Ecto neural progenitor cell (in vitro differentiated cells): ENCODE measurements at places on chromosomes 5 and 9.

GRCh38 chr9:87516926-87517290 is 19.2 kb downstream of the DAPK1 start:
- DNase-seq, result peak; percentile 29

DNA sequence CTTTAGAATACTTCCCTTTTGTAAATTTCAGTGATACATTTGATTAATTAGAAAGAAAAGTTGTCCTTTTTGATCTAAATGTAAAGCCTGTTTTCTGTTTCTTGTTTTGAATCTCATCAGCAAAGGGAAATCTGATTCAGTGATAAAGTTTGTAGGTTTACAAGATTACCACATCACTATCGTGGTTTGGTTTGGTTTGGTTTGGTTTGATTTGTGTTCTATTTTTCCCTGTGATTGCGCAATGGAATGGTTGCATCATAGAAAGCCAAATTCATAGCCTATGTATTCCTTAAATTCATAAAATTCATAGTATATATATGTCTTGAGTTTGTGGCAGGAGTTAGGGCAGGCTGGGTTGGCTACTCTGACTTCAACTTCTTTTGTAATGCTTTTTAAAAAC is 15.2 kb downstream of the SRFBP1 start:
- no peak for DNase-seq

DNA sequence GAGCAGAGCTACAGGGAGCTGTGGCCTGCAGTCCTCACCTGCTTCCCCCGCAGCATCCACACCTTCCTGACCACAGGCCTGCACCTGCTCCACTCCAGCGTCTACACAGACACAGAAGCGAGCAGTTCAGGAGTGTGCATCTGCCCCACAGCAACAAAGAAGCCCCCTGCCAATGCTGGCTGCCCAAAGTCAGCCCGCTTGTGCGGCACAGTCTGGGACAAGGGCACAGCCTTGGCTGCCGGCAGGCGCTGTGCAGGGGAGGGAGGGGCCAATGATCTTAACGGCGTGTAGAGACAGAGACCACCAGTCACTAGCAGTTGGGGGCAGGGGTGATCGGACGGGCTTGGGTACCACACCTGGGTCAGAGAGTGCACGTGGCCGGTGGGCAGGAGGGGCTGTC is 6.6 kb downstream of the BRD9 start:
- no peak for DNase-seq

- DNase-seq, result no peak
Observed at GRCh38 chr9:121252104-121252851, 15.7 kb upstream of the GSN start.

DNA sequence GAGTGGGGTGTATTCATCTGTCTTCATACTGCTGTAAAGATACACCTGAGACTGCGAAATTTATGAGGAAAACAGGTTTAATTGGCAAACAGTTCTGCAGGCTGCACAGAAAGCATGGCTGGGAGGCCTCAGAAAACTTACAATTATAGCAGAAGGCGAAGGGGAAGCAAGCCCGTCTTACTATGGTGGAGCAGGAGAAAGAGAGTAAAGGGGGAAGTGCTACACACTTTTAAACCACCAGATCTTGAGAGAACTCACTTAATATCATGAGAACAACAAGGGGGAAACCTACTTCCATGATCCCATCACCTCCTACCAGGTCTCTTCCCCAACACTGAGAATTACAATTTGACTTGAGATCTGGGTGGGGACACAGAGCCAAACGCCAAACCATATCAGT is 12.5 kb upstream of the NREP start:
- DNase-seq, result no peak

DNA sequence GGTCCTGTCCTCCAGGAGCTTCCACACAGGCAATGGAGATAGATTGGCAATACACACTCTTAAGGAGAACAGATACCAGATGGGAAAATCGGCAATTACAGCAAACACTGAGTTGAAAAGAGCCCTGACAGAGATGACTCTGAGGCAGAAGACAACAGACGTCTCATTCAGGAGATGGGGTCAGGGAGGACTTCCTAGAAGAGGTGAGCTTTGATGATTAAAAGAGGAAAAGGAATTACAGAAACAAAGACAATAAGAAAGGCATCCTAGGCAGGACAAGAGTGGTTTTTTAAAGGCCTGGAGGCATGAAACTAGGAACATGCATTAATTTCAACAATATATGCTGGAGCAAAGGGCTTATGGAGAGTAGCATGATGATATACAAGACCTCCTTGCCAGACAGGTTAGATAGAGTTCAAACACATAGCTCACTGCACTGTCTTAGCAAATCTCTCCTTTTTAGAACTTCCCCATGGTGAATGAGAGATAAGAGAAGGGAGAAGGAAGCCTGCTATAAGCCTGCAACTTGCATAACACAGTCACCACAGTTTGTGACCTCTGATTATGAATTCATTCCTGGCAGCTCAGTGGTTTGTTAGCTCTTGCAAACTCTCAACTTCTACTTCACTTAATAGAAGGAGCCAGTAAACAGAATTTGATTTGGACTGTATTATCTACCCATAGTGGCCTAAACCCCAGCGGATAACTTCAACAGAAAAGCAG is 48.5 kb downstream of the SIL1 start:
- DNase-seq, result no peak

- DNase-seq, result peak; percentile 44
Observed at GRCh38 chr5:125408448-125409233, 662.2 kb upstream of the ZNF608 start.

DNA sequence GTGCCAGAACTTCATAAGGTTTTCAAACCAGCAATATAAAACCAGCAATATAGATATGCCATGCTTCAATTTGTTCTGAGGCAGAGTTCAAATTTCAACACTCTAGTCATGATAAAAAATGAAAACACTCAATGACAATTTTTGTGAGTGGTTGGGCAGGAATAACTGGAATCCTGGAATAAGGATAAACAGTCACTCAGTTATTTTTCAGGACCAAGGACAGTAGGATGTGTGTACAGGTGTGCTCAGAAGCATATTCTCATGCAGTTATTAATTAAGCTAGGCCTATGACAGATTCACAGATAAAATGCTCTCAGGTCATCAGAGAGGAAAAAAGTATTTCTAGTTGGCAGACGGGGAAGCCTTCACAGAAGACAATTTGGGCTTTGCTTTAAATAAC is 117.3 kb upstream of the PPP2R2B start:
- DNase-seq, result no peak

DNA sequence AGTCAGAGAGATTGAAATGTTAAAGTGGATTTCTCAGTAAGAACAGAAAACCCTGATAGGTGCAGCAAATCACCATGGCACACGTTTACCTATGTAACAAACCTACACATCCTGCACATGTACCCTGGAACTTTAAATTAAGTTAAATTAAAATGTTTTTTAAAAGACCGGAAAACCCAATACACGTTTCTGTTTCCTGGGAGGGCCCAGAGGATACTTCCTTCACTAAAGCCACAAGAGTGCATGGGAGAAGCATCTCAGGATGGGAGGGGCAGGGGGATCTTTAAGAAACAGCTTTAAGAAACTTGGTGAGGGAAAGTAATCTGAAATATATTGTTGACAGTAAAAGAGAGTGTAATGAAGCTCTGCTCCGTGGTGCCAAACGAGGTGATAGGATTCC is 164.7 kb upstream of the PTGER4 start:
- no peak for DNase-seq

DNA sequence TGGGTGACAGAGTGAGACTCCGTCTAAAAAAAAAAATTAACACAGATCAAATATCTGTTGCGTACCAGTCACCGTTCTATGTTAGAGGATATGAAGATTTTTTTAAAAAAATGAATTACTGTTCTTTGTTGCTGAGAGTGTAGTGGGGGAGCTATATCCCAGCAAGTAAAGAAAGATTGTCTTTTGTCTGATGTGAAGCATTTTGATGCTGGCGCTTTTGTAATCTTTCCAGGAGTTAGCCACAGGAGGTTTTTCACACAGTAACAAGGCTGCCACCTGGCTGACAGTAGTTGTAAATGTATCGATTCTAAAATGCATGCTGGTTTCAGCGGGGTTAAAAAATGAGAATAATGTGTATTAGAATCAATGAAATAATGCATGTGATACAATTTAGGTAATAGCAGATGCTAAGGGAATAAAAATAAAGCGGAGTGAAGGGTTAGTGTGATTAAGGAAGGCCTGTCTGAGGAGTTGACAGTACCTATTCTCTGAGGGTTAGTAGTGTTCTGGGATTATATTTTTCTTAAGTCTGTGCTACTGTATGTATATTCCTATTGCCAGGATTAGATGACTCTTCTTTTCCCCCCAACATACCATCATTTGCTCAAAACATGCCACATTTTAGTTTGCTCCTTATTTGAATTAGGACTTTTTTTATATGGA is 3.4 kb downstream of the LMNB1 start:
- no peak for DNase-seq

DNA sequence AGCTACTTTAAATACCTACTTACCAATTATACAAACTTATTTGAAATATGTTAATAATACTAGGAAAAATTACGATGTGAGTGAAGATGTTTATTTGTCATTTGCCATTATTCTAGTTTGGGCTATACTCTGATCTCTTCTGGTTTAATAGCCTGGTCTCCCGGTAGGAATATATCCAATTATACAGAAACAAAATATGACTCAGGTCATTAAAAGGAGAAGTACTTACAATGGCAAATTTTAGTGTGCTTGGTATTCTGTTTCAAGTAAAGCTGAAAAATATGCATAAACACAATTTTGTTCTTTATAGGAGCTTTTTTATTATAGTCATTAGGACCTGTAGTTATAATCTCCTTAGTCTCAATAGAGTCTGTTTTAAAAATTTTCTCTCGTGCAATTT is 176.8 kb downstream of the SLCO4C1 start:
- no peak for DNase-seq

DNA sequence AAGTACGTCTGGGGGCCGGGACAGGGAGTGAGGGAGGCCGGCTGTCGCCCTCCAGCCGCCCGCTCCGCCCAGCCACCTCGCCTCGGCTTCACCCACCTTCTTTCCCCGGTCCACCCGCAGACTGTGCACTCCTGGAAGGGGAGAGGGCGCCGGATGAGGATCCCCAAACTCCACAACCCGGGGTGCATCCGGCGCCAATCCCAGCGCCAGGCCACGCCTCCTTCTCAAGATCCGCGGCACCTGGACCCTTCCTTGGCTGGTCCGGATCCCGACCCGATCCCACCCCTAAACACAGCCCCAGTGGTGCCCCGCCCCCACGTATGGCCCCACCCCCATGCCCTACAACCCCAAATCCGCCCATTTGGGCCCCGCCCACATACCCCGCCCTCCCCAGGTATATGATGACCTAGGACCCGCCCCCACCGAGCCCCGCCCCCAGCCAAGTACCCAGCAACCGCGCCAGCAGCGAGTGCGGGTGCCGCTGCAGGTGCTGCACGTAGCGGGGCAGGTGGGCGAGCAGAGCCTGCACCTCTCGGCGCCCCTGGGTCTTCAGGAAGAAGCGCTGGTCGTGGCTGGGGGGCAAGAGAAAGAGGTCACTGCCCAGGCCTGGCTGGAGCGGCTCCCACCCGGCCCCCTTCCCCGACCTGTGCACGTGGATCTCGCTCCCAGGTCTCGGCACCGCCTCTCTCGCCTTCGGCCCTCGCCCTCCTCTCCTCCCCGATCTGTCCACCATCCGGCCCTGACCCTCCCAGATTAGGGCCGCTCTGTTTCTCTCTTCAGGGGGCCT is 3.2 kb downstream of the PIP5KL1 start:
- peak; percentile 70 for DNase-seq

GRCh38 chr5:149730620-149731331 is 666 bp downstream of the PPARGC1B start:
- DNase-seq, result peak; percentile 78

GRCh38 chr5:9858043-9858442 is 227.9 kb upstream of the TAS2R1 start:
- no peak for DNase-seq

DNA sequence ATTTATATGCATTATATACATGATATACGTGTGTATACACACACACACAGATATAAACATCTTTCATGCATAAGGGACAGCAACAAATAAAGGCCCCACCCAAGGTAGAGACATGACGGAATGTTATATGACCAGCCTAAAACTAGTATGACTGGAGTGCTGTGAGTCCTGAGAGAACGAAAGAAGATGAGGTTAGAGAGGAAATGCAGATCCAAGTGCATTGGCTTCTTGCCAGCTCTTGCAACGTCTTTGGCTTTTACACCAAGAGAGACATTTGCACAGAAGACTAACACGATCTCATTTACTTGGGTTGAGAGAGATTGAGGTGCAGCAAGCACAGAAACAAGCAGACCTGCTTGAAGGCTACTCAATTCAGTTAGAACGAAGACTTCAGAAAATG is 23.0 kb downstream of the CDH10 start:
- DNase-seq, result no peak

- no peak for DNase-seq
Observed at GRCh38 chr5:15650266-15650665, 150.3 kb downstream of the FBXL7 start.

- DNase-seq, result no peak
Observed at GRCh38 chr5:60698336-60698735, 1.6 kb downstream of the DEPDC1B start.

GRCh38 chr9:79685577-79685976 is 113.8 kb downstream of the TLE4 start:
- DNase-seq, result no peak

GRCh38 chr5:180068519-180069090 is 3.0 kb downstream of the RNF130 start:
- no peak for DNase-seq

GRCh38 chr5:68459093-68459809 is 243.7 kb downstream of the PIK3R1 start:
- DNase-seq, result no peak

GRCh38 chr9:117487555-117488175 is 72.8 kb upstream of the ASTN2 start:
- peak; percentile 94 for DNase-seq

DNA sequence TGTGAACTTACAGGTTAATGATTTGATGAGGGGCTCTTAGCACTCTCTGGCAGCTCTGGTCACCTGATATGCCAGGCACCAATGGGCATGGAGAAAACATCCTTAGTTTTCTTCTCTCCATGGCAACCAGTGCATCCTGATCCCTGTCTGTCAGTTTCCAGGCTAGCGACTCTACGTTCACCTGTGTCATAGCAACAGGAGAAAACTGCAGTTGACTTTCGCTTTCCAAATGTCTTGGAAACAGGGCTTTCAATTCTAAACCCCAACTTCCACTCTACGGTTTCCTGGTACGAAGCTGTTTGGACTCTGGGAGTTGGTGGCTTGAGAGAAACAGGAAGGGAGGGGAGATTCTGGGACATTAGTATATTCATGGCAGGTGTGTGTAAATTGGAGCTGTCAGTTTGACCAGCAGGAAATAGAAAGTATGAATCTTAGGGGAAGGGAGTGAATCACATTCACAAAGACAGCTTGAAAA is 74.4 kb downstream of the SLC28A3 start:
- no peak for DNase-seq

DNA sequence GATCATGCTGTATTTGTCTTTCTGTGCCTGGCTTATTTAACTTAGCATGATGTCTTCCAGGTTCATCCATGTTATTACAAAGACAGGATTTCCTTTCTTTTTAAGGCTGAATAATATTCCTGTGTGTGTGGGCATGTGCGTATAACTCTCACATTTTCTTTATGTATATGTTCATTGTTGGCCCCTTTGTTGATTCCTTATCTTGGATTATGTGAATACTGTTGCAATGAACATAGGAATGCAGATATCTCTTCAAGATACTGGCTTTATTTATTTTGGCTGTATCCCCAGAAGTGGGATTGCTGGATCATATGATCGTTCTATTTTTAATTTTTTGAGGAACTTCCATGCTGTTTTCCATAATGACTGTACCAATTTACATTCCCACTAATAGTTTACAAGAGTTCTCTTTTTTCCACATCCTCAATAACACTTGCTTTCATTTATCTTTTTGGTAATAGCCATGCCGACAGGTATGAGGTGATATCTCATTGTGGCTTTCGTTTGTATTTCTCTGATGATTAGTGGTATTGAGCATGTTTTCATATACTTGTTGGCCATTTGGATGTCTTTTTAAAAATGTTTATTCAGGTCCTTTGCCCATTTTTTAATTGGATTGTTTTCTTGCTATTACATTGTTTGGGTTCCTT is 38.0 kb downstream of the CREBRF start:
- no peak for DNase-seq
